Activated naive CD4-positive, alpha-beta T cell treated with Interleukin-2 at 50 U/mL for 16 hours (primary cell): ENCODE measurements at places on chromosomes 5 and 9.
A peak's percentile ranks its signal among the peaks of the same experiment; 100 is the strongest.

GRCh38 chr5:9350301-9350797 lies 195.5 kb downstream of the SEMA5A start:
- DNase-seq = no peak

- no peak for DNase-seq
Observed at GRCh38 chr5:122877518-122877917, 32.1 kb downstream of the SNX24 start.

DNA sequence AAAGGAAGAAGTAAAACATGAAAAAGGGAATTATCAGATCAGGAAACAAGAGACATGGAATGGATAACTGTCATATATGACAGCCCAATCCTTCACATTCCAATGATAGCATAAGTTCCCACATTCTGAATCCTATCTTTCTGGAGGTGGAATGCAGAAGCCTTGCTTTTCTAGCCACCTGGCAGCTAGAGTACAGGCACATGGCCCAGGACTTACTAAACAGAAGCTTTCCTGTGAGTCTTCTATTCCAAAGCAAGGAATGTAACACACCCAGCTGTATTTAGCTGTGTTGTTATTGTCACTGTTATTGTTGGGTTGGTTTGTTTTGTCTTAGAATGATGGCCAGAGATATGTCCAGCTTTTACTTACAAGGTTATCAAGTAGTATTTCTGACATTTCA lies 780.5 kb upstream of the ZNF608 start:
- DNase-seq = no peak

GRCh38 chr9:77677397-77677796 lies 29.3 kb upstream of the GNA14 start:
- DNase-seq = no peak

DNA sequence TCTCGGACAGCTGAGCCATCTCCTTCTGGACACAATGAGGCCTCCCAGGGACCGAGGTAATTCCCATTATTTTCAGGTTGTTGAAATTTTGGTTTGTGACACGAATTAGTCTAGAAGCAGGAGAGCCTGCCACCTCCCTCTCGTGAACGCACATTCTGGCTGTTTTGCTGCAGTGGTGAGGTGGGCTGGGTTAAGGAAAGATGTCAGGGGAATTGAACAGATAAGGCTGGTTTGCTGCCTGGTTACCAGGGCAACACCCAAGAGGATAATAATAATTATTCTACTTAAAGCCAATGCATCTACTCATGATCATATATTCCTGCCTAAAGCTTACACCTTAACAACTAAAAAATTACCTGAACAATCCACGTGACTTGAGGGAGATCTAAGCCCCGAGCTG lies 38.1 kb downstream of the DDX31 start:
- DNase-seq = no peak

- no peak for DNase-seq
Observed at GRCh38 chr5:2556375-2556966, 195.0 kb downstream of the IRX2 start.

GRCh38 chr5:27015758-27016157 lies 22.6 kb downstream of the CDH9 start:
- no peak for DNase-seq

GRCh38 chr5:109688970-109689739 lies 572 bp upstream of the MAN2A1 start:
- peak; percentile 79 for DNase-seq

DNA sequence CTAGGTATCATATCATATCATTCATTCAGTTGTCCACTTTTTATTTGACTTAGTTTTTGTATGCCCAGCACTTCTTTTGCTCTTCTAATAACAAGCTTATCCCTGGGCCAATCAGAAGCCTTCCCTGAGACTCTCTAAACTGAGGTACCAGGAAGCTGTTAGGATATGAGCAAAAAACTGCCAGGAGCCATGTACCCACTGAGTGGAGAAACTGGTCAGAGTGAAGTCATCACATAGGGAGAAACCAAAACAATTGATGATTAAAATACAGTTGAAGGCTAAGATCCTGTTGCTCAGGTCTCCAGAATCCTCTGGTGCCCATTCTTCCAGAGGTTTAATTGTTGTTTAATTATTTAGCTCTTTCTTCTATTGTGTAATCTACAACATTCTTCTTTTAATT lies 120.2 kb downstream of the KIAA0825 start:
- DNase-seq = no peak

DNA sequence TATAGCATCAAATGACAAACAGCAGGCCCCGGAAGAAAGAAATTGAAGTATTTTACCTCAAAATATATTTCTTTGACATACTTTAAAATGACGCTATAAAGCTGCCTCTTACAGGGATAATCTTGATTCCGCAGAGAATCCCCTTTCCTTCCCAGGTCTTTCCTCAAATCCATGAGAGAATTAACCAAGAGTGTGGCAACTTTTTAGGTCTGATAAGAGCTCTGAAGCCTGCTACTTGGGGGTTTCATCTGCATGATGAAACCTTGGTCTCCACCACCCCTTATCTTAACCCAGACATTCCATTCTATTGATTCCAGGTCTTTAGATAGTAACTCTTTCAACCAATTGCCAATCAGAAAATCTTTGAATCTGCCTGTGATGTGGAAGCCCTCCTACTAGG lies 173.8 kb downstream of the CEMIP2 start:
- DNase-seq = no peak

DNA sequence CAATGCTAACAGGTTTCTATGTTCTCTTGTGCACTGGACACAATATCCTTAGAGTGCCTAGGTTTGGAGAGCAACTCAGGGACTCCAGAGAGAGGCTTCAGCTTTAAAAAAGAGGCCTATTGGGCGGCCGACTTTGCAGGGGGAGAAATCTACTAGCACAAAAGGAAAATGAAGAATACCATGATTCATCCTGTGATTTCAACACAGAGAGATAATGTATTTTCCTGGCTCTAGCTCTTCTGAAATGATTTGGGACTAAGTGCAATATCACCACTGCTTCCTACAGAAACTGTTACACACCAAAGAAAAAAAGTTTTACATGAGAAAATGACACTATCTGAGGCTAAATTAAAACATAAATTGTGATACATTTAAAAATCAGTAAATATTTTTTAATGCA lies 146.1 kb upstream of the TSLP start:
- DNase-seq = no peak

DNA sequence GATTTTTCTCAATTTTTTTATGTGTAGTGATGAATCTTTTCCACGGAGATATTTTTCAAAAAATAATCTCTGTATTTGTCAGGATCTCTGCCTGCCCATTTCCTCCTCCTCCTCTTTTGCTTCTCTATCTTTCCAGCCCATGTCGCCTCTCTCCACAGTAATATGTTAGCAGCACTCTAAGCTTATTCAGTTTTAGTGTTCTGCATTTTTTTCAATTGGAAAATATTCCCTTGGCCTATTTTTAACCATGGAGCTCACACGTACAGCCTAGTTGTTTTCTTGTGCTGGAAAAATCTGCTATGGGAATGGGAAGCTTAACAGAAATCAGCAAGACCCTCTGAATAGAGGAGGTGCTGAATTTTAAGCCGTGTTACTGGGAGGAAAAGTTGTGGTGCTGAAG lies 16.3 kb downstream of the TRPC7 start:
- no peak for DNase-seq

DNA sequence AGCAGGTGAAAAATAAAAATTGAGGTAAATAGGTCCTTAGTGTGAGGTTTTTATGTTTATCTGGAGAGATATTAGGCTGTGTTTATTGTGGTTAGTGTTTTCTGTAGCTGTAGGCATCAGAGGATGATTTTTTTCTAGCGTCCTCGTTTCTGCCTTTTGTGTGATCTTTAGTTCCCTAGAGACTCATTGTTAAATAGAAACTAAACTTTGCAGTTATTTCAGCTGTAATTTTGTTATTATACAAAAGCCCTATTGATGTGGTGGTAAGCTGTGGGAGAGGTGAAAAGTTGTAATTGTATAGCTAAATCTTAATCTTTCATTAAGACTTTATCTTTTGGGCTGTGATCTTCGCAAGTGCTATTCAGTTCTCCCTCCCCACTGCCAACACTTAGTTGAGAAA lies 340.3 kb downstream of the CYLC2 start:
- no peak for DNase-seq

- DNase-seq = no peak
Observed at GRCh38 chr9:20373263-20373662, 249.0 kb downstream of the MLLT3 start.

DNA sequence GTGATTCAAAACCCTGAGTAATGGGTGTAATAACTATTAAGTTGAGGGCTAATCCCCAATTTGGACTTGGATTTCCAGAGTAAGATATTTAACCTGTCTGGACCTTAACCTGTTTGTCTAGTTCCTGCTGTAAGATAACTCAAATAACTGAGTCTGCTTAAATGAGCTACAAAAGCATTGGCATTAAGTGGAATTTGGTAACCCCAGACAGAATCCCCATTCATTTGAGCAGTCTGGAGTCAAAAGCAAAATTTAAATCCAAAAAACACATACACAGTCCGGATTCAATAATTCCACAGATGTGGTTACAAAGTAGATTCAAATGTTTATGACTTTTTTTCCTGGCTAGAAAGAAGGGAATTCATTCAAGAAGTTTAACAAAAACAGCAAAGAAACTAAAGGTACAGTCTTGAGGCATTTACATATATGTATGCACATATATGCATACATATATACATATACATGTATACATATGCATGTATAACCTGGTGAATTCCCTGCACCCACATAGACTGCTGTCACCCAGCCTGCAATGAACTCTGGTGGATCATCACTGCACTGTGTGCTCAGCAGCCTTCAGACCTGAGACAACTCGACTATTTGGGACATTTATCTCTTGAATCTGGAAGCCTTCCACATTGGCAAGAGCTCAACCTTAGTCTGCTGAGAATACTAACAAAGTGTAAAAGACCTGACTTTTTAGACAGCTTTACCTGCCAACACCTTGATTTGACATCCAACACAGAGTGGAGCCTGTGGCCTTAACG lies 205.4 kb downstream of the LURAP1L start:
- no peak for DNase-seq
